ENCODE measurements at places on chromosomes 7 and 10.

DNA sequence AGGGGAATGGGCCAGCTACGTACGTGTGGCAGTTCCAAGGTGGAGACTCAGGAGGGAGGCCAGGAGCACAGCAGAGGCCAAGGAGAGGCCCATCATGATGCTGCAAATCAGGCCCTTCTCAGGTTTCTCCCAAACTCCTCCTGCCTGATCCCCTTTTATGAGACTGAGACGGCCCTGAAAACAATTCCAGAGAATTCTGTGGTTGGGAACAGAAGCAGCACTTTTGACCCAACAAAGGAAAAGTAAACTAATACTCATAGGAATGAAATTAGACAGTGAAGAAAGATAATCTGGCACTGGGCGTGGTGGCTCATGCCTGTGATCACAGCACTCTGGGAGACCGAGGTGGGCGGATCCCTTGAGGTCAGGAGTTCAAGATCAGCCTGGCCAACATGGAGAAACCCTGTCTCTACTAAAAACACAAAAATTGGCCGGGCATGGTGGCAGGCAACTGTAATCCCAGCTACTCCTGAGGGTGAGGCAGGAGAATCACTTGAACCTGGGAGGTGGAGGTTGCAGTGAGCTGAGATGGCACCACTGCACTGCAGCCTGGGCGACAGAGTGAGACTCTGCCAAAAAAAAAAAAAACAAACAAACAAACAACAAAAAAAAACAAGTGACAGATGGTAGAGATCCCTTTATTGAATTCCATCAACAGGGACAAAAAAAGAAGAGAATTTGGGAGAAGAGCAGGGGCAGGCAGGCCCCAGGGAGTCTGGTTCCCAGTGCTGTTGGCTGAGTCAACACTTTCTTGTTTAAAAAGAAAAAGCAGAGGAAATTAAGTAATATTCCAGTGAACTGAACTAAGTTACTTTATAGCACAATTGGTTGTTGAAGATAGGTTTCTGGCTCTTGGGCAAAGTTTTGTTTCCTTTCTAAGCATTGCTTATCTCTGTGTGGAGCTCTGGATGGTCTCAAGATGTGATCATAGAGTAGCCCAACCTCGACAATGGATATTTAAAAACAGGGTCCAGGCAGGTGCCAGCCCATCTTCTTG, at the start of gene CCL26:
Gene CCL26, minus strand, starts transcription at position 131 of the 997 bp plus-strand sequence. Its CDS starts 35 bp downstream, at position 96.
- DNase-seq, result no peak

- peak; percentile 4 for DNase-seq
Measured at GRCh38 chr10:60396766-60397165, 7.1 kb upstream of the ANK3 start.

DNA sequence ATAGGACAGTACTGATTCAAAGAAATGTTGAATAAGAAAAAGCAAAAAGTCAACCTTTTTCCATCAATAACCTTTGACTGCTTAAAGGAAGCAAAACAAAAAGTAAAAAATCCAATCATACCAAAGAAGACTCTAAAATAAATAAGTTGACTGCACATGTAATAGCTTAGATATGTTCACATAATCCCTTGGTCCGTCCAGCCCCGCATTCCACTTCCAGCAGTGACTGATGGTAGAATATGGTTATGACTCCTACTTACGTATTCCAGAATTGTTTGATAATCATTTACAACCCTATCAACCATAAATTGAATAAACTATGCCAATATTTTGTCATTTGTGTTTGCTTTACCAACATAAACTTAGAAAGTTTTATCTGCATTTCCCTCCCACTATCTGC, 77.9 kb downstream of the CTNNA3 start:
- no peak for DNase-seq

- DNase-seq, result no peak
Measured at GRCh38 chr10:71685554-71686232, 33.9 kb downstream of the C10orf105 start.

- DNase-seq, result no peak
Measured at GRCh38 chr7:91717681-91718470, 162.6 kb downstream of the MTERF1 start.

GRCh38 chr7:112021379-112022044, 184.7 kb downstream of the DOCK4 start:
- no peak for DNase-seq

GRCh38 chr10:104318810-104319741, 19.2 kb downstream of the ITPRIP start:
- DNase-seq, result no peak

DNA sequence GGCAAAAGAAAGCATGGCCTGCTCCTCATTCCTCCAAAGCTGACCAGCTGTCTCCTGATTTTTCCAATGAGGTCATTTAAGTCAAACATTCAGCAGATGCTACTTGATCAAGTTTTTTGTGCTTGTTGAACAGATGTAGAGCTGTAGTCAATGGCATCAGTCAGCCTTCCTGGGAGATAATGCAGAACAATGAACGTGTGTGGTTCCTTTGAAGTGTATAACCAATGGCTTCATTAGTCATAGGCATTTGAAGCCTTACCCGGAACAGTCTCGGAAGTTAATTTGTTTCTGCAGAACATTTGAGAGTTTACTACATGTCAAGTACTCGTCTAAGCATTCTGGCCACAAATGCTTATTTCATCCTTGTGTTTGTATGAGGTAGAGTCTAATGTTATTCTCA, 227.1 kb downstream of the ADRA2A start:
- DNase-seq, result no peak

DNA sequence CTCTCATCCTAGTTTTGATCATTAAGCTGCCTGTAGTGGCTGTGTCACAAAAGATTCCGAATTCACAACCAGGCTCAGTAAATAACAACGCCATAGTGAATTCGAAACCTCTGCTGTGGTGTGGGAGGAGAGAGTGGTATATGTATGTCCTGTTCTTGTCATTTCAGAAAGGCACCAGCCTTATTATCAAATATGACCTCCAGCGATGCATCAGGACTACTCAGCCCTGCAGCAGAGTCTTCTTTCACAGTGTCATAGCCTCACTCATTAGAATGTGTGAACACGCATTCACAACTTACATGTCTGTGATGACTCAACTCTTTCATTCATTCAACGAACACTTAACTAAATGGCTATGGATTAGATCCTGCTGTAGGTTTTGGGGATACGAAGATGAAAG, 15.3 kb downstream of the AOC1 start:
- DNase-seq, result no peak

DNA sequence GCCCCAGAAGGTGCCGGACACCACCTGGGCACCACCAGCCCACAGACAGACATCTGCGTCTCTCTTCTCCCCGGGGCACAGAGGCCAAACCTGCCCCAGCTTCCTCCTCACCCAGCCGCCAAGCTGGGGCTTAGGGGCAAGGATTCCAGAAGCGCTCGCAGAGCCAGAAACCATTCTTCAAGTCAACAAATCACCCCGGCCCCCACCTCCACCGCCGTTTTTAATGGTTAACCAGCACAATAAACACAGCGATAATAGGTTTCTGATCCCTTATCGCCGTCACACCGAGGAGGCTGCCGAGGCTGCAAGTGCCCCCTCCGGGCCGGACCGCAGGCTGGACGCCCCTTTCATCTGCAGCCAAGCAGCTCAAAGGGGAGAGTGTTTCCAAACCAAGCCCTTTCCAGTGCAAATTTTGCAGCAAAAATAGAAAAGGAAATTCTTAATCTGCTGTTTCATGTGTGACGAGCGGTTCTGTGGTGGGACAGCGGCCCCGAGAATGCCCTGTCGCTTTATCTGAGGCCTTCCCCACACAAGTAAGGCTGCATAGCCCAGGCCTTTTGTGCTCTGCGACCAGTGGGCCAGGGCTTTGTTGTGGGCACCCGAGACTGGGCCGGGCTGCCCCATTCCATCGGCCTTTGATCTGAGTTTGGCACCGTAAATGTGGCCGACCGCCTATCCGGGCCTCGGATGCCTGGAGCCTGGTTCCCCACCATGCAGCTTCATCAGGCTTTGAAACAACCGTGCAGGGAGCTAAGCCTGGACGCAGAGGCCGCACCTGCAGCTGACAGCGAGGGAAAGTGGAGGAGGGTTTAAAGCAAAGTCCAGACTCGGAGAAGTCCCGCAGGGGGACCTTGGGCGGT, 83.2 kb downstream of the FOXL3 start:
- no peak for DNase-seq

- DNase-seq, result peak; percentile 6
Measured at GRCh38 chr7:12092499-12093130, 118.5 kb upstream of the TMEM106B start.

GRCh38 chr7:6284055-6284400, 11.6 kb upstream of the CYTH3 start:
- no peak for DNase-seq

DNA sequence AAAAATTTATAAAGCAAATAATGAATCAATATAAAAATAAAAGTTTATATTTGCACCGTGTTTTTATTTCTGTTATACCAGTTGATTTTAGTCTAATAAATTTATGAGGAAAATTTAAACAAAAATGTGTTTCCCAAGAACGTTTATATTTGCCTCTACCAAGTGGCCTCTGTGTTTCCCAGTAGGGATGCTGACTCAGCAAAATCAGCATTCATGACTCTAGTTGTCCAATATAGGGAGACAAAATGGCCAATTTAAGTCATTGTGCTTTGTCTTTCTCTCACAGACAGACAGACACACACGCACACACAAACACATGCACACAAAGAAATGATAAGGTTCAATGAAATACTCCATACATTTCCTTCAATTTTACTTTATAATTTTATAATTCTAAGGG, 942.5 kb upstream of the ZWINT start:
- DNase-seq, result peak; percentile 7

GRCh38 chr7:47587976-47588375, 6.1 kb upstream of the TNS3 start:
- no peak for DNase-seq

DNA sequence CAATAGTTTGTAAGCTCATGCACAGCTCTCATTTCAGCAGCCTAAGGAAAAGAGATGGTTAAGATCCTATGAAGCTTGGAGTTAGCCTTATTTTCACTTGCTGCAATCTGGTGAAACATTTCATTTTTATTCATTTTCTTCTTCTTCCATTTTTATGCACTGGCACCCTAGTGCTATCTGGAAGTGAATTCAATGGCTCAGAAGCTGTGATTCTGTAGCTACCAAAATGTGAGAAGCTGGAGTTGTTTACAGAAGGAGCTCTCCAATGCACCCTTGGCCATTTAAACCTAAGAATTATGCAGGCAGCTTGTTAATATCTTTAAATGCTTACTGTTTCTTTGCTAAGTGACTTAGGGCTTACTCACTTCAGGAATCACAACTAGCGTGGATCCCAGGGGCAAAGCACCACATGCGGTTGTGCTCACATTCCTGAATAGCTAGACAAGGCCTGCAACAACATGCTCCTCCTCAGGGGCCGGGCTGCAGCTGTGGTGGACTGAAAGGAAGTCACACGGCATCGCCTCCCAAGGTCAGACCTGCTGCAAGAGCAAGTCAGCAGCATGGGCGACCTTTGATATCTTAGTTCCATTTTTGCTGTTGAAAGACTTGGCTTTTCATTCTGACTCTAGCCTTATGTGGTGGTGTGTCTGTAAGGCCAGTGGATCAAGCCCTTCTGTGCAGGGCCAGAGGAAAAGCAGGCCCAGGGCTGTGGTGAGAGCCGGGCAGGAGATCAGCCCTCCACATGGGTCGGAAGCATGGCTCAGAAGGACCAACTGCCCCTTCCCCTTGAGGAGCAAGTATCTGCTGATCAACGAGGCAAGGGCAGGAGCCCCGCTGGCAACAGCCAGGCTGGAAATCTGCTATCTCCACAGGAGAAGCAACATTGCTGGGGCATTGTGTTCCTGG, 91.9 kb upstream of the MBL2 start:
- no peak for DNase-seq

DNA sequence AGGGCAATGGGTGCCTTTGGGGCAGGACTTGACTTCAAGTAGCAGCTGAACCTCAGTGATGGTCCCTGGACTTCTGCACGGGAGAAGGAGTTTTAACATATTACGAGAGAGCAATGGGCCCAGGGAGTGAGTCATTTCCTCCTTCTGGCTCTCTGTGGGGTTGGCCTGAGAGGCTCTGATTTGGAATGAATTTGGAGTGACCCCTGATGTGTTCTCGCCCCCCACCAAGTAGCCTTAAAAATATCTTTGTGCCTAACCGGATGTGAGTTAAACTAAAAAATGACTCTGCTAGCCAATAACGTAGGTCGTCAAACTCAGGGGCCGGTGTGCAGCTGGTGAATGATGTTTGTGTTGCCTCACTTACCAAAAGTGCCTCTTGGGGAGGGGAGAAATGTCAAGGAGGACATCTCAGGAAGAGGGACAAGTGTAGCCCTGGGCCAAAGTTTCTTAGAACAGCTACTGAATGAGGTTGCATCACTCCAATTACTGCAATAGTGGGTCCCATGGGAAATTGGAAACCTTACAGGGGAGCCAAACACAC, 656.6 kb downstream of the INHBA start:
- no peak for DNase-seq

GRCh38 chr10:97718659-97719142, 5.2 kb downstream of the MARVELD1 start:
- DNase-seq, result no peak

DNA sequence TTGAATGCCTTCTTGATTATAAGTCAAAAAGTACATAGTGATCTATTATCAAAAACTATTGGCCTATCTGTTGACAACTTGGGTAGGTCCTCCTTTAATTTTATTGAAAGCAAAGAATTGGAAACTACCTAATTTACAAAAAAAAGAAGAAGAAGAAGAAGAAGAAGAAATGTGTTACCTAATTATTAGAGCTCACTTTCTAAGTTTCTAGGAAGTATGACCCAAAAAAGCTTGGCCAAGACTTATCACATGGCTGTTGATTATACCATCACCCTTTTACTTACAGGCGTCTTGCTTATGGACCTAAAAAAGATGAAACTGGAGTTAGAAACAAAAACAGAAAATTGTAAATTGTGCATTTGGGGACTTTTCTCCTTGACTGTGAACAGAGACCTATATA, 81.8 kb upstream of the PIK3CG start:
- no peak for DNase-seq

- DNase-seq, result no peak
Measured at GRCh38 chr7:159201722-159202330, 57.2 kb upstream of the VIPR2 start.

GRCh38 chr7:191981-192649, at the start of gene FAM20C:
TSS of gene FAM20C (plus strand) at chr7:192571. CDS start at chr7:193200, 629 bp downstream.
- DNase-seq, result no peak

DNA sequence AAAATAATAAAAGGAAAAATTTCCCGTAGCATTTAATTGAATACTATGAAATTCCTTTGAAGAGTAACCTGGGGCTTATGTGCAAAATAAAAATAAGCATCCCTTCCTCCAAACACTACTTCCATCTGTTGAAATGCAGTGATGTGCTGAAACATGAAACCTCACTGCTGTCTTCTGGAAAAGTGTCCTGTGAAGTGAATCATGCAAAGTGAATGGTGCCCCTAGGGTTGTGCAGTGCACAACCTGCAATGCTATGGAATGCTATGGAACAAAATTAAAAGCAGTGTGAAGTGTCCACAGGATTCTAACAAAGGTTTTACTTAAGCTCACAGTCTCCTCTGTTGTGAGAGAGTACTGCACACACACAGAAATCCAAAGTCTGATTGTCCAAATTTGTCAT, 480.9 kb downstream of the ETV1 start:
- no peak for DNase-seq

DNA sequence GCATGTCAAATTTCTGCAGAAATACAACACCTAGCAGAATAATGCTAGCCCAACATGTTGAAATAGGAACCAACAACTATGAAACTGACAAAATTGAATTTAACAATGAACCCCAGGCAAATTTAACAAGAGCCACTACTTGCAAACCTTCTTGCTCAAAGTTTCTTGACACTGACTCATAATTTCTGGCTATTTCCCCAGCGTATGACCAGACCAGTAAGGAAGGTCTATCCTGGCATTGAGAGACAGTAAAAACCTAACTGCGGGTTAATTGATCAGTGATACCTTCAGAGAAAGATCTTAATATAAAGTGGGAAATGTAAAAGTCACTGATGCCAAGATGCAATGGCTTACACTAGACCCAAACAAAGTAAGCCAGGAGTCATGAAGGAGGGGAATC, 510.1 kb downstream of the ARL4A start:
- DNase-seq, result no peak
